ENCODE measurements at places on chromosomes 11 and 22.
A peak's percentile ranks its signal among the peaks of the same experiment; 100 is the strongest.

DNA sequence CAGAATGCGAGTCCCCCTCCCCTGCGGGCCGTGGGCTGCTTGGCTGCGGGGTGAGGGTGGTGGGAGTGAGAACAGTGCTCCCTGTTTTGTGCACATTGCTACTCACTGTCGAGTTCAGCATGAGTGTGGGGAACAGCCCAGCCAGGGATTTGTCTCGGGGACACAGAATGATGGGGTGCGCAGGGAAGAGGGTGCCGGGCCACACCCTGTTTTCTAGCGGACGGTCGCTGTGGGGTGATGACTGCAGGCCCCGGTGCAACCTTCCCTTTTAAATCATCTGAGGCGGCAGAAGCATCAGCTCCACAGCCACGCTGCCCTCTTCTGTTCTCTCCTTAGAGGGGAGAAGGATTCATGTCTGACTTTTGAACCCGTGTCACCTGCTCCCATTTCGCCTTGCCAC lies 1051.2 kb downstream of the TBC1D22A start:
- no peak for DNase-seq

DNA sequence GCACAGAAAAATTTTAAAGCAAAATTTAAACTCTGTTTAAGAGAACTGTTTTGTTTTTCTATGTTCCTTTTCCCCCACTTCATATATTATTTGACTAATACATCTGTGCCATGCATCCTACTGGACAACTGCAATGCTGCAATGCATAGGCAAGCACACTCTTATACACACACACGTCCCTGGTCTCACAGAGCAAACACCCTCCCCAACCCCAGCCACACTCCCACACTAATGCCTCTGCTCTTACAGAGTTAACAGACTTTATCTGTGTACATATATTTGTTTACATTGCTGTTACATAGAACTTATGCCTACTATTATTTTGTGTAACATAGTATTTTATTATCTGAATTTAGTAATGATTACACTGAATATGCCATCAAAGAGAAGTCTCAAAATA lies 25.5 kb upstream of the CTSC start:
- no peak for DNase-seq

GRCh38 chr11:126405374-126405773 lies 49.9 kb downstream of the ST3GAL4 start:
- DNase-seq, result no peak

DNA sequence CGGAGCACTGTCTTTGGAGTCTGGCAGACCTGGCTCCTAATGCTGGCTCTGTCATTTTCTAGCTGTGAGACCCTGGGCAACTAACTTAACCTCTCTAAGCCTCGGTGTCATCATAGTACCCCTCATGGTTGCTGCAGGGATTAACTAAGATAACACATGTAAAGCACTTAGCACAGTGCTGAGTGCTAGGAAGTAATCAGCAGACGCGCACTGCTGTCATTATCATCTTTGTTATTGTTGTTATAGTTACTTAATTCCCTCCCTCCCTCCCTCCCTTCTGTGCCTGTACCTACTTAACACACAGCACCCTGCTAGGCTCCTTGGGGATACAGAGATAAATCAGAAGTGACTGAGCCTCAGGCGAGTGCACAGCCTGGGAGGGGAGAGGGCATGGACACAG lies 104.7 kb upstream of the PITPNB start:
- DNase-seq, result no peak

GRCh38 chr11:70203751-70204465 lies 812 bp downstream of the FADD start:
- peak; percentile 79 for DNase-seq

DNA sequence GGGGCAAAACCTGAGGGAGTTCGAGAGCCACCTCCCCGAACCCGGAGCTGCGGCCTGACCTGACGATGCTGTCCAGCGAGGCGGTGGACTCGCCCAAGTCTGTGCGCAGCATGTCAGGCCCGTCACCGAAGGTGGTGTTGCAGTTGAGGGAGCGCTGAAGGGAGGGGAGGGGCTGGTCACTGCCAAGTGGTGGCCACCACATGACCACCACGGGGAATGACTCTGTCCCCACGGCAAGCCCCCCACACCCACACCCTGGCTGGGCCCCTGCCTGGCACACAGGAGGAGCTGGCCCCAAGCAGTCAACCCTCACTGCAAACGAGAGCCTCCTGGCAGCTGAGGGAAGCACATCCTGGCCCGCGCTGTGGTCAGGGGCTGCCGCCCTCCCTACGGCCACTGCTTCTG lies 30.8 kb downstream of the TRMU start:
- DNase-seq, result no peak

GRCh38 chr11:72642043-72642883 lies 32.0 kb downstream of the PDE2A start:
- no peak for DNase-seq

- DNase-seq, result no peak
Observed at GRCh38 chr22:44402196-44403111, 89.7 kb upstream of the SHISAL1 start.

GRCh38 chr11:66953081-66953833 lies 4.9 kb downstream of the PC start:
- no peak for DNase-seq

All from astrocyte (in vitro differentiated cells and primary cell).